H1 (cell line): ENCODE measurements at places on chromosomes 1 and 21.
A peak's percentile ranks its signal among the peaks of the same experiment; 100 is the strongest.

GRCh38 chr1:70207492-70207891 lies 2.1 kb upstream of the LRRC40 start:
- DNase-seq = no peak

- no peak for DNase-seq
These were observed 62.6 kb downstream of the CD46 start for GRCh38 chr1:207814469-207814868.

- no peak for DNase-seq
These were observed at the start of gene MTMR11 for GRCh38 chr1:149936170-149936991. Gene MTMR11 (minus strand): TSS chr1:149936879. CDS start chr1:149936647, 232 bp downstream.

GRCh38 chr1:11355559-11356475 lies 82.8 kb downstream of the UBIAD1 start:
- peak; percentile 61 for DNase-seq

DNA sequence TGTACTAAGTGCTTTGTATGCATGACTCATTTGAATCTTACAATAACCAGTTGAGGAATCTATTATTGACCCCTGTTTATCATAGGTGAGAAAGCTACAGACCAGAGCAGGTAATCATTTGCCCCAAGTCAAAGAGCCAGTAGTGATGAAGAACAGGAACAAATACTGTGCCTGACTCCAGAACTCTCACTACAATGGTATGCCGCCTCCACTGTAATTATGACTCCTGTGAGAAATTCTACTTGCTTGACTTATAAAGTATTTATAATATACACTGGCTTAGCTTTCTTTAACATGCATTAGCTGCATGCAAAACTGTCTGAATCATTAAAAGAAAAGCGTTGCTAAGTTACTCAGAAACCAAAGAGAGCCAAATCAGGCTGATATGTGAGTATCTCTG lies 92.6 kb downstream of the ZNF281 start:
- no peak for DNase-seq

DNA sequence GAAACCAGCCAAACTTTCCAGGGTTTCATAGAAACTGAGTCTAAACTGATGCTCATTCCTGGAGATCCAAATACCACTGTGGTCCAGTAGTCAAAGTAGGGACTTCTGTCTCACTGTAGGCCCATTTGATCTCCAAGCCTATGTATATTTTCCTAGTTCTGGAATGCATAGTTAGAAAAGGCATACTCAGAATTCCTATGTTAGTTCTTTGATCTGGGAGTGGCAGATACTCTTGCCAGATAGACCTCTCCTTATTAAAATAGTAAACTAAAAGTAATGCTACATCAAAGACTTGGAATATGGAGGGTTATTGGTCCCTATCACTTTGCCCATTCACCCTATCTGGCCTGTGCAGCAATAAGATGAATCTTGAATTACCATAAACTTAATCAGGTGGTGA lies 10.4 kb upstream of the SGIP1 start:
- DNase-seq = no peak

DNA sequence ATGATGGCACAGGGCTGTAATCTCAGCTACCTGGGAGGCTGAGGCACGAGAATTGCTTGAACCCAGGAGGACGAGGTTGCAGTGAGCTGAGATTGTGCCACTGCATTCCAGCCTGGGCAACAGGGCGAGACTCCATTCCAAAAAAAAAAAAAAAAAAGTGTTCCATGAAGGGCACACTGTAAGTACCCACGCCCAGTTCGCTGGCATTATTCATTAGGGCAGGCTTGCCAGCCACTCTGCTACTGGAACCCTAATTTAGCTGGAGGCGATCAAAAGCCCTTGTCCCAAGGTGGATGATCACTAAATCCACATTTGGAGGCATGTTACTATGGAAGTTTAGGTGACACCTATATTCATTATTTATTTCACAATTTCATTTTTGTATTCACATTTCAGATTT lies 5.0 kb downstream of the IFNLR1 start:
- DNase-seq = no peak

DNA sequence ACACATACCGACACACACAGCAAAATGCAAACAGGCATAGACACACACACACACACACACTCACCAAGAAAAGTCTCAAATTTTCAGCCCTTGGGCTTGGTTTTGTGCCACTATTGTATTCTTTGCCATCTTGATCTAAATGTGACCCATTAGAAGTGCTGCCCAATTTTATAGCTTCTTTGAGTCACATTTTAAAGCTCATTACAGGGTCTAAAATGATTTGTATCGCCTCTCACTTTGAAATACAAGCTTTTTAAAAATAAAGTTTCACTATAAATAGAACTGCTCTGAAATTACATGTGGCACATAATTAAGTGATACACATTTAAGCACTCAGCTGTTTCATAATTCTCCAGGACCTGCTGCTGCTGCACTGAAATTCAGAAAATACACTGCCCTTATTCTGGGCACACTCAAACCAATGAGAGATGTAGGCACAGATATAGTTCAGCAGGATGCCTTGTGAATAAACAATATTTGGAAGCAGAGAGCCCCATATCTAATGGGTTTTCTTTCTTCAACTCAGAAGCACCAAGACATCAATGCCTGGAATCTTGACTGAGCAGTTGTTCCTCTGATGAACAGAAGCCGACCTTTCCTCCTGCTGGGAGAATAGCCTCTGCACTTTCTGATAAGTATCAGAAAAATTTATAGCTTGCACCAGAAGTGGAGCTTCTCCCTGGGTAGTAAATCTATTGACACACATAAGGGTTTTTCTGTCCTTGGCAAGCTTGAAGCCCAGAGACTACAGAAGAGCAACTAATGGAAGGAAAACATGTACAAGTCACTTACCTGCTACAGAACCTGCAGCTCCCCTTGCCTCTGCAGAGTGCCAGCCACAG lies 37.0 kb upstream of the PLPPR4 start:
- DNase-seq = no peak

DNA sequence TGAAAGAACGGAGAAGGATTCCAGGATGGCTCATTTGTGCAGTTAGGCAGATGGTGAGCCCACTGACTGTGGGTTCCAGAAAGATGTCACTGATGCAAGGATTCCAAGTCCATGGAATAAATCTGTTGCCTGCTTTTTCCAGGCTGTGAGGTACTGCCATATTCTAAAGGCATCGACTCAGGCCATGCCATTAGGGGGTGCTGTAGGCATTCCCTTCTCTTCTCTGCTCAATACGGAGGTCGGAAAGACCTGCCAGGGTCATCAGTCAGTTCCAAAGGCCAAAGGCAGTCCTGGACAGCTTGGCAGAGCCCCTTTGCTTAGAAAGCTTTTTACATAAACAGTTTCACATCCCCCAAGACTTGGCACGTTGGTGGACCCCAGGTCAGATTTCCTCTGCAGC lies 31.7 kb upstream of the TMEM125 start:
- peak; percentile 79 for DNase-seq

GRCh38 chr1:115120296-115120695 lies 31.0 kb upstream of the TSPAN2 start:
- no peak for DNase-seq

- DNase-seq = no peak
These were observed 66.1 kb downstream of the TMEM53 start for GRCh38 chr1:44608141-44608540.

- DNase-seq = no peak
These were observed 24.6 kb upstream of the NEK7 start for GRCh38 chr1:198132060-198132781.

- no peak for DNase-seq
These were observed 268.8 kb downstream of the KCTD3 start for GRCh38 chr1:215835951-215836350.

DNA sequence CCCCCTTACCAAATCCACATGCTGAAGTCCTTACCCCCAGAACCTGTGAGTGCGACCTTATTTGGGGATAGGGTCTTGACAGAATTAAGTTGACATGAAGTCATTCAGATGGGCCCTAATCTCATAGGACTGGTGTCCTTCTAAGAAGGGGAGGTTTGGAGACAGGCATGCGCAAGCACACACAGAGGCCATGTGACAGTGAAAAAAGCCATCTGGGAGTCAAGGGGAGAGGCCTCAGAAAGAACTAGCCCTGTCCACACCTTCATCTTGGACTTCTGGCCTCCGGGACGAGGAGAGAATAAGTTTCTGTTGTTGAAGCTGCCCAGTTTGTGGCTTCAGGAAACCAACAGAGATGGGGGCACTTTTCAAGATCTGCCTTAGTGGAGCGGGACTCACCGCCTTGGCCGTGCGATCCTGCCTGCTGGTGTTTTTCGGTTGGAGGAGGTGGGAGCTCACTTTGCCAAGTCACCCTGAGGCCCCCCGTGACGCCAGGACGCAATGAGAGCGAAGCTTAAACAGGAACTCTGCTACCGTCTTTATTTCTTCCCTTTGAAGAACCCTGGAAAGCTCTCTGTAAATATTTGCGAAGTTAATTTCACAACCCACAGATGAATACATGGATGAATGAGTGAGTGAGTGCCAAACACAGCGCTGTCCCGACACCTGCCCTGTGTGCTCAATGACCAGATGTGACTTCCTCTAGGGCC lies 42.5 kb upstream of the C1orf174 start:
- DNase-seq = no peak

GRCh38 chr1:1677718-1678580 lies 14.6 kb downstream of the SLC35E2B start:
- DNase-seq = no peak

DNA sequence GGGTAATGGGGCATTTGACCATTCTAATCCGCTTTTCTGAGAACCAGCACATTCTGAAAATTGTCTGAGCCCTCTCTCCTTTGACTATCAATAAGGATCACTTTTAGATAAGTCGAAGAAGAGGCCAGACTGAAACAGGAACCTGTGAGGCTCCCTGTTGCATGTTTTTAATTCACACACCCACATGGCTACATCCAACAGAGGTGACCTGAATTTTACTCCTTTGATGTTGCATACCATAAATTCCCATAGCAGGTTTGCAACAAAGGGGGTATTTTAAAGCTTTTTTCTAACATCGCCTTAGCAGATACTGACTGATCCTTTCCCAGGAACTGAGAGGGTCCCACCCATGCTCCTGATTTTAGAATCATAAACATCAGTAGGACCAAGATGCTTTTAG lies 450.8 kb downstream of the USP25 start:
- DNase-seq = no peak

- DNase-seq = no peak
These were observed 121.3 kb upstream of the GADD45A start for GRCh38 chr1:67563684-67564083.

GRCh38 chr1:216528816-216529215 lies 105.6 kb upstream of the USH2A start:
- no peak for DNase-seq

GRCh38 chr1:212700892-212701819 lies 1.5 kb upstream of the BATF3 start:
- DNase-seq = peak; percentile 17
